ENCODE measurements at places on chromosomes 2 and 18.

DNA sequence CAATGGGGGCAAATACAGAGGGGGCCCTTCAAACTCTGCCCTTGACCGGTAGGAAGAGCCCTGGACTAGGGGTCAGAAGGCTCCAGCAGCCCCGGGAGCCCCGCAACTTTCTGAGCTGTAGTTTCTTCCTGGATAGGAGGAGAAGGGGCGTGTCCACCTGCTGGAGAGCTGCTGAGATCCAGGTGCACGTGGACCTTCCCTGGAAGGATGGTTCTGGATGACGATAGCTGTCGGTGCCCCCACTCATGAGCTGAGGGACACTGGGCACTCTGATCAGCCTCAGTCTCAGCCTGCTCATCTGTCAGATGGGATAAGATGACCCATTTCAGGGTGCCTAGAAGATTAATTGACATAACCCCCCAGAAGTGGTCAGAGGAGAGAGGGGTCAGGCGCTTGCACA lies 125.2 kb upstream of the HDAC4 start:
- DNase-seq, result no peak

GRCh38 chr2:100692381-100692780 lies 127.6 kb upstream of the NPAS2 start:
- no peak for DNase-seq

GRCh38 chr18:55897091-55897689 lies 309.2 kb upstream of the TCF4 start:
- DNase-seq, result no peak

DNA sequence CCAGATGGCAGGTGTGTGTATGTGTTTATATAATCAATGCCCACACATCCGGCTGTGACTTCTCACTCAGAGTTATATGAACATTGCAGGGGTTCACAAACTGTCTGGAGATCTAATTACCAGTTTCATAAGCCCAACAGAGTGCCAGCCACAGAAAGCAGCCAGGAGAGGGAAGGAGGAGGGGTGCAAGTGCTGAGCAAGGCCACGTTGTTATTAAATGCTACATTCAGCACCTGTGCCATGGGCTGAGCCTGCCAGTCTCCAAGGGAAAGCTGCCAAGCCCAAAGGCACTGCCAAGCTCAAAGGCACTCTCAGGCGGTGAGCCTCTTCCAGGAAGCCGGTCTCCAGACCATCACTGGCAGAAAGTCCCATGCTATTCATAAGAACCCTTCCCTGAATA lies 17.4 kb downstream of the XDH start:
- DNase-seq, result no peak

GRCh38 chr18:35407871-35408481 lies 30.8 kb upstream of the ZNF396 start:
- DNase-seq, result peak; percentile 70

GRCh38 chr2:106982350-106982749 lies 96.4 kb upstream of the ST6GAL2 start:
- no peak for DNase-seq

DNA sequence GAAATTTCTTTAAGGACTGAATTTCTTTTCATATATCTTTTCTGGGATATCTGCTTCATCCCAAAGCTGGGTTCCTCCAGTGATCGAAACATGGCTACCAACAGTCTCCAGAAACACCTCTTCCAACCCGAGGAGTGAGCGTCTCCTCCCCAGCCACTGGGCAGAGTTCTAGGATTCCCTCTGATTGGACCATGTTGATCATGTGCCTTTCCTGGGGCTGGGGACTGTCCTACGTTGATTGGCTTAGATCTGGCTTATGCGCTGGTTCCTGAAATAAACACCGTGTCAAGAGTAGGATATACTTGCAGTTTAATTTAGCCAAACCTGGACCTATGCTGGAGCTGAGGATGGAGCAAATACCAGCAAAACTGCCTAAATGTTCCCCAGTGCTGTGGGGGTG lies 55.5 kb upstream of the SLC16A14 start:
- no peak for DNase-seq

GRCh38 chr18:22813648-22814328 lies 119.3 kb upstream of the RBBP8 start:
- DNase-seq, result no peak

- no peak for DNase-seq
These were observed 48.1 kb upstream of the RAPH1 start for GRCh38 chr2:203583084-203583695.

- DNase-seq, result no peak
These were observed 161.9 kb upstream of the CRIM1 start for GRCh38 chr2:36193680-36194079.

DNA sequence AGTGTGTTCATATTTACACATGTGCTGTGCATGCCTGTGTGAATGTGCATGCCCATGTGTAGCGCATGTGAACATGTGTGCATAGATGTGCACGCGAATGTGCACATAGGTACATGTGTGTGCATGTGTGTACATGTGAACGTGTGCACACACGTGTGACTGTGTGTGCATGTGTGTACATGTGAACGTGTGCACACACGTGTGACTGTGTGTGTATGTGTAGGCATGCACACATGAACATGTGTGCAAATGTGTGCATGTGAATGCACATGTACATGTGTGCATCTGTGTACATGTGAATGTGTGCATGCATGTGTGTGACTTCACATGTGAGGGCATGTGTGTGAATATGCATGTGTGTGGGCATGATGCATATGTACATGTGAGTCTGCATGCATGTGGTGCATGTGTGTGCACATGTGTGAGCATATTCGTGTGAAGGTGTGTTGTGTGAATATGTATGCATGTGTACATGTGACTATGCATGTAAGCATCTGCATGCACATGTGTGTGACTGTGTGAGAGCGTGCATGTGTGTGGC lies 122.4 kb downstream of the PTGR3 start:
- no peak for DNase-seq

- DNase-seq, result no peak
These were observed 714.2 kb downstream of the SUCLG1 start for GRCh38 chr2:83744855-83745254.

DNA sequence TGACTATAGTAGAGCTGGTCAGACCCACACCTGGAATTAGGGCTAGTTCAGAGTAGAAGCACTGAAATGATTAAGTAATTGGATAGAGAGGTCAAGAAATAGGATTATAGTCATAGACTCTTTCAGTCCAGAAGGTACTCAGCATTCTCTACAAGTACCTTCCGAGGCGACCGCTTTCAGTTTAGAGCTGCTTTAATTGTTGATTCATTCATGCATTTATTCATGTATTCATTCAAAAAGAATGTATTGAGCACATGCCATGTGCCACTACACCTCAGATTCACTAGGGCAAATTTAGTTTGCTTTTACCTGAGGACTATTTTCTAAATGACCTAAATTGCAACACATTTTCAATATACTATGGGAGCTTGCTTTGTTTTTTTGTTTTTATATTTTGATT lies 48.7 kb downstream of the CRIM1 start:
- DNase-seq, result no peak
